Kidney epithelial cell (primary cell): ENCODE measurements at places on chromosomes 2 and 18.

- DNase-seq: peak; percentile 75
Measured at GRCh38 chr18:48996901-48997463, 46.2 kb upstream of the SMAD7 start.

- DNase-seq: no peak
Measured at GRCh38 chr2:215572341-215572848, 136.5 kb upstream of the FN1 start.

- no peak for DNase-seq
Measured at GRCh38 chr2:43217228-43218154, 8.9 kb downstream of the ZFP36L2 start.

GRCh38 chr18:26708806-26709716 is 156.4 kb downstream of the AQP4 start:
- no peak for DNase-seq

- no peak for DNase-seq
Measured at GRCh38 chr2:111133603-111134002, 12.9 kb downstream of the BCL2L11 start.

DNA sequence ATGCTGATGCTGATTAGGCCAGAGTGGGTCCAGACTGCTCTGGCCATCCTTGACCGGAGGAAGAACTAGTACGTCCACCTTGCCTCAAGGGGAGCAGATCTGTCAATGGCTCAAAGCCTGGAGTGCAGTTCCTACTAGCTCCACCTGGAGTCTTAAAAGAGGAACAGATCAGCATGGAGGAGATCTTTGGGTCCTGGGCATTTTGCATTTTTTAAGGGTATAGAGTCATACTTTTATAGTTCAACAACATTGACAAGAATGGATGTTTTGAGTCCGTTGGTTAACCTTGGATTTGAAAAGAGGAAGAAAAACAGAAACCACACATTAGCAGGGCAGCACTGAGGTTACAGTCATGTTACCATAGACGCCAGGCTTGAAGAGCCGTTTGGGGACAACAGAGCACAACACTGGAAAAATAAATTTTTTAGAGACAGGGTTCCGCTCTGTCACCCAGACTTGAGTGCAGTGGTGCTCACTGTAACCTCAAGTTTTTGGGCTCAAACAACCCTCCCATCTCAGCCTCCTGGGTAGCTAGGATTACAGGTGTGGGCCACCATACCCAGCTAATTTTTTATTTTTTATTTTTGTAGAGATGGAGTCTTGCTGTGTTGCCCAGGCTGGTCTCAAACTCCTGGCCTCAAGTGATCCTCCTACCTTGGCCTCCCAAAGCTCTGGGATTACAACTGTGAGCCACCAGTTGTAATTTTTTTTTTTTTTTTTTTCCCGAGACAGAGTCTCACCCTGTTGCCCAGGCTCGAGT is 78.5 kb downstream of the PRKCE start:
- no peak for DNase-seq

- DNase-seq: no peak
Measured at GRCh38 chr2:696999-697627, 19.9 kb upstream of the TMEM18 start.

GRCh38 chr2:42537493-42537892 is 30.9 kb upstream of the MTA3 start:
- DNase-seq: no peak

DNA sequence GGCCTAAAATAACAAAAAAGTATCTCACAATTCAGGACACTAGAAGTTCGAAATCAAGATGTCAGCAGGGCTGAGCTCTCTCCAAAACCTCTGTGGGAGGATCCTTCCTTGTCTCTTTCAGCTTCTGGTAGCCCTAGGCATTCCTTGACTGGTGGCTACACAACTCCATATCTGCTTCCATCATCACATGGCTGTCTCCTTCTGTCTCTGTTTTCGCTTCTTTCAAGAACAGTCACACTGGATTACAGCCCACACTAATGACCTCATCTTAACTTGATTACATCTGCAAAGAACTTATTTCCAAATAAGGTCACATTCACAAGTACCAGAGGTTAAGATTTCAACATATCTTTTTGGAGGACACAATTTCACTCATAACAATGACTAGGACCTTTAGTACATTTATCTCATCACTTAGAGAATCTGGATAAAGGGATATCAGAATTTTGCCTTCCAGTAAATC is 275.2 kb downstream of the IRS1 start:
- peak; percentile 26 for DNase-seq

DNA sequence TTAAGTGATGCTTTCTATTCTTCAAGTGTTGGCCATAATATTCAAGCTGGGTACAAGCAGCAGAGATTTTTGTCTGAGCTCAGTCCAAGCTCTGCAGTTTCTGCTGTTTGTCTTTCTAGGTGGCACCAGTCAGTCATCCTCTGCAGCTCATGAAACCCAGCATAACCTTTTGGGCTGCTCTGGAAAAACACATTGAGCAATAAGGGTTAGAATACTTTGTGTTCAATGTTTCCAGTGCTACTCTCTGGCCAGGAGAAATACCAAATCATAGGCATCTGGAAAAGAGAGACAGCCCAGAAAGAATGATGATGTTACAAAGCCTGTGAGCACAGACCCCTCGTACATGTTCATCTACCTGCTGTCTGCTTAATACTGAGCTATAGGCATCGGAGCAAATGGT is 19.5 kb upstream of the WIPF1 start:
- no peak for DNase-seq

DNA sequence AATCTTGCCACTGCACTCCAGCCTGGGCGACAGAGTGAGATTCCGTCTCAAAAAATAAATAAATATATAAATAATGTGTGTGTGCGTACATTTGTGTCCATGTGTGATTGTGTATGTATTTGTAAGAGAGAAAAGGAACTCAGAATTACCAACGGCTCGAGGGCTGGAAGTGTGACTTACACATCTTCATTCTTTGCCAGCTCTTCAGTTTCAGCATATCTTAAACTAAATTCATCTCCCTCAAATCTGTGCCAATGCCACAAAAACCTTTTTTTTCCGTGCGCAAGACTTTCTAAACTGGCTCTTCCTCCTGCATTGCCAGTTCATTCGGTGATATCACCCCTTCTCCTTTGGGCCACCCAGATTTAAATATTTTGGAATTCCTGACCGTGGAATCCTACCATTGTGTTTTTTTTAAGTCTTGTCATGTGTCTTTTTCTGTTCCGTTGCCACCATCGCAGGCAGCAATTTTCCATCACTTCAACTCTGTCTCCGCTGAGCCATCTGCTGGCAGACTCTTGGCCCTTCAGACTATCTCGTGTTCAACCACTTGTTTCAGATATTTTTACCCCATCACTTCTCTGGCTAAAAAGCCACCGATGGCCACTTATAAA is 77.0 kb upstream of the ZNF532 start:
- no peak for DNase-seq

- no peak for DNase-seq
Measured at GRCh38 chr2:162301151-162301804, 17.2 kb downstream of the IFIH1 start.

- no peak for DNase-seq
Measured at GRCh38 chr2:29343830-29344229, 228.6 kb downstream of the CLIP4 start.

DNA sequence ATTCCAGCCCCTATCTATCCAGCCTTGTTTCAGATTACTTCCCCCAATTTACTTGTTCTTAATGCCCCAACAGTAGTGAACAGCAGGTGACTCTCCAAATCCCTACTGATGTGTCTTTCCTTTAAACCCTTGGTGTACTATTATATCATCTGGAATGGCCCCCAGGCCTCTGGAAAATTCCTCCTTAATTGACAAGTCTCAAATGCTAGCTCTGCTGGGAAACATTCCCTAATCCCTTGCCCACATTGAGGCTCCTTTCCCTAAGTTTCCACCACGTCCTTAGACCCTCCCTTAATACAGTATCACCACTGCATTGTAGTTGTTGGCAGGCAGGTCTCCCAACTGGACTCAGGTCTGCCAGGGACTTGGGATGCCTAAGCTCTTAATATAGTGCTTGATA is 41.0 kb downstream of the MYO3B start:
- no peak for DNase-seq

DNA sequence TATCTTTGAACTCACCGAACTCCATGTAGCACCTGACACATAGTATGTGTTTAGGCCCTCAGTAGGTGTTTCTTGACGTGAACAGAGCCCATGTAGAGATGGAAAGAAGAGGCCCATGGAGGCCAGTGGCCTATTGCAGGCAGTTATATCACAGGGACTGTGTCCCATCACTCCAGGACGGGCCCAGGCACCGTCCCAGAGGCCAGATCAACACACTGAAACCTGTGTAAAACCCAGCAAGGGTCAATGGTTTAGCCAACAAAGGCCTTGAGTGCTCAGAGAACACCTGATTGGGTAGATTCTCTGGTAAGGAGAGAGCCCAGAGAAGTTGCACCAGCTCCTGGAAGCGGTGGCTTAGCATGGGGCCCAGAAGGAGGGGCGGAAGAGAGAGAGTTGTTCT is 82.8 kb downstream of the INHBB start:
- no peak for DNase-seq

- no peak for DNase-seq
Measured at GRCh38 chr2:196101325-196101991, 32.8 kb upstream of the DNAH7 start.

DNA sequence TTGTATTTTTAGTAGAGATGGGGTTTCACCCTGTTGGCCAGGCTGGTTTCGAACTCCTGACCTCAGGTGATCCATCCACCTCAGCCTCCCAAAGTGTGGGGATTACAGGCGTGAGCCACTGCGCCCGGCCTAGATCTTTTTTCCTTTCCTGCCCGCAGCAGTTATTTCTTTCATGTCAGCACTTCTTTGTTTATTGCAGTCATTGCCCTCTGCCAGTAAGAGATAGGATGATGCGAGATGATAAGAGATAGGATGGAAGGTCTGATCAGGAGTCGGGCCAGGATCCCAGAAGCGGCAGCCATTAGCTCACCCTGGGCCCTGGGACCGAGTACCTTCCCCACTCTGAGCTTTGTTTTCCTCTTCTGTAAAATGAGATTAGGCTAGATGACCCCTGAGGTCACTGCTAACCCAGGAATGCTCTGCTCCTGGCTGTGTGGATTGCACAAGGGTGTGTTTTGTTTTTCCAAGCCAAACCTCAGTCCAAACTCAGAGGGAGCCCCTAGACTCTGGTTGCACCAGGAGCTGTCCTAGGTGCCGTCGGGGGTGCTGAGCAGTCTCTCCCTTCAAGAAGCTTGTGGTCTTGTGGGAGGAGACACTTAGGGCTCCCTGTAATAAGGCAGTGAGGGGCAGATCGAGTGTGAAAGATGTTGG is 63.3 kb downstream of the LPIN1 start:
- DNase-seq: no peak

- DNase-seq: no peak
Measured at GRCh38 chr2:112674229-112674628, 28.5 kb downstream of the SLC20A1 start.

DNA sequence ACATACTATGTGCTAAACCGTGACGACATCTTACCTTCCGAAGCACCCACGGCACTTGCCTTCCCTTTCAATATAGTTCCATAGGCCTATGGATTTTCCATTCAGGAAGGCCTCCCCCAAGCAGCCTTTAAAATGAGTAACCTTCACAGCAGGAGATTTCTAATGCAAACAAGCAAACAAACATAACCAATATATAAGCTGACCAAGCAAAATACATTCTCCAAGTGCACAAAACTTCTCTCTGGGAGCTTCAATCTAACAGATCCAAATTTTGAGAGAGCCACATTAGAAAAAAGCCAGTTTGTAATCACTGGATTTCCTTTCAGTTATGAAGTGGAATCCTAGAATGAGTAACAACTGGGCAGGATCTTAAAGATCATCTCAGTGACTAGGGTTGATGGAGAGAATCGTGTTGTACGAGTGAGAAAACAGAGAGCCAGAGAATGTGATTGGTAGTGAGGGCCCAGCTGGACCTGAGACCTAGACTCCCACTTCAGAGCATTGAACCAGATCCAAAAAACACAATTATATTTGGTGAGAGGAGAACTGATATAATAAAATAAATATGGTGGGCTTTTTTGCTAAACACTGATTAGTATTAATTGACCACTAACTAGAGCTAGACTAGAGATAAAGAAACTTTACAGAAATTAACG is 145.6 kb downstream of the LAMA1 start:
- DNase-seq: no peak

GRCh38 chr18:53408271-53408670 is 816.2 kb downstream of the MBD2 start:
- no peak for DNase-seq

- DNase-seq: no peak
Measured at GRCh38 chr2:27145682-27146081, 3.1 kb upstream of the TCF23 start.

GRCh38 chr2:174450021-174450816 is 36.6 kb downstream of the GPR155 start:
- DNase-seq: no peak

DNA sequence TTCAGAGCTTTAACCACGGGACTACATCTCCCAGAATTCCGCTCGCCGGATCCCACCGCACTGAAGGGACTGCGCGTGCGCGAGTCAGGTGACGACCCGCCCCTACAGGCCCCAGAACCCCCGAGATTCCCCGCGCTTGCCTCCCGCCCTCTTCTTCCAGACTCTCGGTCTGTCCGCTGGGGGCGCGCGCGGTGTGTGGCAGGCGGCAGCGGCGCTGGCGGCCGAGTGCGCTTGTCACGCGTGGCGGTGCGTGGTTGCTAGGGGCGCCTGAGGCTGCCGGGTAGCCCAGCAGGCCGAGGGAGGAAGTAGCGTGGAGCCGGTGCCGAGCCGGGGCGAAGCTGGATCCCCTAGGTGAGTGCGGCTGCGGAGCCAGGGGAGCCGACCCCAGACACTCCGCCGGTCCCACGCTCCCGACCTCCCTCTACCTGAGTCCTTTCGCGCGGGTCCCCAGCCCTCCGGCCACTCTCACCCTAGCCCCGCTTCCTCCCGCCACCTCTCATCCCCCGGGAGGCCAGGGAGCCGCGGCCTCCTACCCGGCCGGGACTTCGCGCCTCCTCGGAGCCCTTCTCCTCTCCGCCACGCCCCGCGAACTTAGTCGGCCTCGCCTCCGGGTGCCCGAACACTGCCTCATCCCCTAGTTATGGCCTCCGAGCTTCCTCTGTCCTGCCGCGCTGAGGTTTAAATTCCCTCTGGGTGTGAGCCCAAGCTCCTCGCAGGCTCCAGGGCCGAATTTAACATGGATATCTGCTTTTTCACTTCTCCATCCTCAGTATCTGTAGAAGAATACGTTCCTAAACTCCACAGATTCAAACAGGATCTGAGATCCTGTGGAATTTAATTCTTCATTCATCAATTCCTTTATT is at the start of gene TTLL4:
Gene TTLL4, plus strand, starts transcription at position 149 of the 863 bp plus-strand sequence. CDS start 26,842 bp downstream, outside the sequence.
- no peak for DNase-seq

GRCh38 chr2:20205915-20206524 is 18.9 kb downstream of the SDC1 start:
- DNase-seq: no peak

DNA sequence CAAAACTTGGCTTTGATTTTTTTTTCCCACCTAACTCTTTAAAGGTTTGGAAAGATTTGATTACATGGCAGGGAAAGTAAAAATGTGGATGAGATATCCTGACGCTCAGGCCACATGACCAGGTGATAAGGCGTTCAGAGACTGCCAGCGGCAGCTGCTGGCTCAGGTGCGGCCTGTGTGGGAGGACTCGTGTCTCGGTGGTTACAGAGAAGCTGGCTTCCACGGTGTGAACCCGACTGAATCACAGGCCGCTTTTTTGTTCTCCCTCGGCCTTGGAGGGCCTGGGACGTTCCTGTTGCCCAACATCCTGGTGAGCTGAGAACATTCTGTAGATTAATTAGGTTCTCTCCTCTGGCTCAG is 124.2 kb upstream of the ZNF516 start:
- DNase-seq: peak; percentile 65
